ENCODE measurements at places on chromosomes 7 and 10.

DNA sequence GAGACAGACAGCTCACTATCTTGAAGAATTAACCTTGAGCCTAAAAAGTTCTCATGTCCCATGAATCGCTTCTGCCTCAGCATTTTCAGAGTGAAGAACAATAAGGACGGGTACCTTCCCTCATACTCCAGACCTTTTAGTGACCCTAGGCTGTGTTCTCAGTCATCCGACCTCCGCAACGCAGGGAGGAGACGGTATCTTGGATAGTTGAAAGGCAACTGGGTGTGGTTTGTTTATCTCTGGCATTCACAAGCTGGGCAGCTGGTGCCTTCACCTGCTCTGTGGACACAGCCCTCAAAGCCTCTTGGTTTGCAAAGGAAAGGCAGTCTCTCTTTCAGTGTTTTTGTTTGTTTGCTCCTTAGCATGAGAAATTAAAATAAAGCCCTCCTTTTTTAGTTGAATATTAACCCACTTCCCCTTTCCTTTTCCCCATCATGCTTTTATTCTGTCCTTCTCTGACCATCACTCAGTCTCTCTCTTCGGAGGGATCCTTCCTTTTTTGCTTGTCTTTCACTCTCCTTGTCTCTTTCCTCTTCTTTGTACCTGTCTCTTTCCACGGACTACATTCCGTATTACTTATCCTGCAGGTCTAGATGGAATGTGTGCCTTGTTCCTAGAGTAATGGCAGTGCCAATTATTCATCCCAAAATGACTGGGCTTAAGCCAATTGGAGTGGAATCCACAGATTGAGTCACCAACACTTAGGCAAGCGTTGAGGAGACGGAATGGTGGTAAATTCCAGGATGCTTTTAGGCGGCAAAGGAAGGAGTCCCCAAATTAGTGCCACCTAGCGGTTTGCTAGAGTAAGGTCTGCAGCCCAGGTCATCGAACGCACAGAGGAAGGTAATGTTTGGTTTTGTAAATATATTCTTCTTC lies 45.8 kb downstream of the PRR15 start:
- peak; percentile 76 for DNase-seq

DNA sequence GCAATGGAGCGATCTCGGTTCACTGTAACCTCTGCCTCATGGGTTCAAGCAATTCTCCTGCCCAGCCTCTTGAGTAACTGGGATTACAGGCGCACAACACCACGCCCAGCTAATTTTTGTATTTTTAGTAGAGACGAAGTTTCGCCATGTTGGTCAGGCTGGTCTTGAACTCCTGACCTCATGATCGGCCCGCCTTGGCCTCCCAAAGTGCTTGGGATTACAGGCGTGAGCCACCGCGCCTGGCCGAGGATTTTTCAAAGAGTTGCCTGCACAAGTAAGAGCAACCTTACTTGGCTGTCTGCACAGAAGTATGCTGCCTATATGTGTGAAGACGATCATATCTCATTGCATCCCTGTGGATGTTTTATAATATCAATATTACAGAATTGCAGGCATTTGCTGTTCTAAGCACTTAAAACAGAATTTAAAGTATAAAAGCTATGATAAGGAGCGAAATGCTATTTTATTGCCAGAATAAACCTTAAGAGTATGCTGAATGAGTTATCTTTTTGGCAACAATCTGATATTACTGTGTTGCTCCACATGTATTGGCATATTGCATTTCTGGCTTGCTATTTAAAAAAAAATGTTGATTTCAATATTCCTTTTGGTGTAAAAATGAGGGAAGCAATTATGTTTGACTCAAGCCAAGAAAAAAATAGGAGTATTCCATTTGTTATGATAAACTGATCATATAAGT lies 379.4 kb upstream of the SEMA3D start:
- DNase-seq, result no peak

GRCh38 chr7:106415433-106415832 lies 130.7 kb upstream of the NAMPT start:
- DNase-seq, result peak; percentile 49

DNA sequence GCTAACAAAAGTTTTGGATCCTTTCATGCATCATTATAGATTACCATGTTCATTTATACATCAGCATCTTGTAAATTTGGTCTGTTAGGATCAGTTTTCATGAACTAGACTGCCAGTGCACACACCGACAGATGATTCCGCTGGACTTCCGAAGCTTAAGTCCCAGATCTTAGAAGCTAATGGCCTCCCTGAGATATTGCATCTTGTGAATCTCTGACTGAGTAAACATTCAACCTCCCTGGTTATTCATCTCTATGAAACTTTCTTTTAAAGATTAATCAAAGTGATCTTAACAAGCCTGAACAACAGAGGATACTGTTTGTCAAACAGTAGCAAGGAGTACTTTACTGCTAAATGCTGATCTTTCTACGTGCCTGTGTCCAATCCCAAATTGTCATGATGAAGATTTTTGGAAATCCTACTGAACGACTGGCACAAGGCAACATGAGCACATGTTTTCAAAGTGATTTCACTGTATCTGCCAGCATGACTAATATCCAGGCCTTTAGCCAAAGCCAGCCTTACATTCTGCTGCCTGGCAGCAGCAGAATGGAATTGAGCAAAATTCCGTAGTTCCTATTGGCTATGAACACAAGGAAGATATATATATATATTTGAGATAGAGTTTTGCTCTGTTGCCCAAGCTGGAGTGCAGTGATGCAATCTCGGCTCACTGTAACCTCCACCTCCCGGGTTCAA lies 91.3 kb upstream of the ANK3 start:
- DNase-seq, result peak; percentile 92

GRCh38 chr10:114026189-114027040 lies 17.3 kb upstream of the ADRB1 start:
- no peak for DNase-seq

- DNase-seq, result peak; percentile 38
Observed at GRCh38 chr10:84179059-84179710, 5.6 kb downstream of the GPR15LG start.

DNA sequence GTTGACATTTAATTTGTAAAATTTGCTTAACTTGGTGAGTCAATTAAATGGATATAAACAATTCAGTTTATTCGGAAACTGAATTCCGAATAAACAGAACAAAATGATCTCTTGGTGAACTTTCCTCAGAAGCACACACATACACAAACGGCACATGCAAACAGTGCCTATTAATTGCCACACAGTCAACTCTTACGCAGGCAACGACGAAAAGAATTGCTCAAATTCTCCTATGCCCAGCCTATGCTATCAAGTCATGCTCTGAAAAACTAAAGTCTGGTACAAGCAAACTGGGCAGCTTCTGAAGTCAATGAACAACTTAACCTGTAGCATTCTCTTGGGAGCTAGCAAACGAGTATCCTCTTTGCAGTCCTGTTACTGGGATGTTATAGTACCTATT lies 38.8 kb upstream of the ASL start:
- no peak for DNase-seq

DNA sequence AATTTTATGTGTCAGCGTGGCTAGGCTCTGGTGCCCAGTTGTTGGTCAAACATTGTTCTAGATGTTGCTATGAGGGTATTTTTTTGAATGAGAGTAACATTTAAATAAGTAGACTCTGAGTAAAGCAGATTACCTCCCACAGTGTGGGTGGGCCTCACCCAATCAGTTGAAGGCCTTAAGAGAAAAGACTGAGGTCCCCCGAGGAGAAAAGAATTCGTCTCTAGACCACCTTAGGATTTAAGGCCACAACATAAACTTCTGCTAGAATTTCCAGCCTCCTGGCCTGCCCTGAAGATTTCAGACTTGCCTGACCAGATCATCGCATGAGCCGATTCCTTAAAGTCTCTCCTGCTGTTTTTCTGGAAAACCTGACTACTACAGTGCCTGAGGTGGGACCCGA lies 45.1 kb upstream of the SRGN start:
- no peak for DNase-seq

GRCh38 chr10:85642082-85642420 lies 724.5 kb downstream of the GRID1 start:
- DNase-seq, result no peak

DNA sequence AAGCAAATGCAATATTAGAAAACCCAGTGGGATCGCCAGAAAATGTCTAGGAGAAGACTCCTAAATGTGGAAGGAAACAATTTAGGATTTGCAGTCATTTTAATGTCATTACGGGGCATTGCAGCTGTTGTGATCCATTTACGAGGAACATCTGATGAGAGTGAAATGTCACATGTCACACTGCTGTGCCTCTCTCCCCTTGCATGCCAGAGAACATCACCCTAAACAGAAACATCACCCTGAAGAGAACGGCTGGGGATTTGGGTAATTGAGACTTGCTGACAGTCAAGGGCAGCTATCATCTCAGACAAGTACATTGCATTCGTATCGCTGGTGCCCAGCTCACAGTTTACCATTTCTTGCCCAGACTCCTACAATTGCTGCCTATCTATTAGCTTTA lies 785.7 kb upstream of the POM121L12 start:
- no peak for DNase-seq

- DNase-seq, result no peak
Observed at GRCh38 chr10:4125776-4126175, 340.8 kb upstream of the KLF6 start.

DNA sequence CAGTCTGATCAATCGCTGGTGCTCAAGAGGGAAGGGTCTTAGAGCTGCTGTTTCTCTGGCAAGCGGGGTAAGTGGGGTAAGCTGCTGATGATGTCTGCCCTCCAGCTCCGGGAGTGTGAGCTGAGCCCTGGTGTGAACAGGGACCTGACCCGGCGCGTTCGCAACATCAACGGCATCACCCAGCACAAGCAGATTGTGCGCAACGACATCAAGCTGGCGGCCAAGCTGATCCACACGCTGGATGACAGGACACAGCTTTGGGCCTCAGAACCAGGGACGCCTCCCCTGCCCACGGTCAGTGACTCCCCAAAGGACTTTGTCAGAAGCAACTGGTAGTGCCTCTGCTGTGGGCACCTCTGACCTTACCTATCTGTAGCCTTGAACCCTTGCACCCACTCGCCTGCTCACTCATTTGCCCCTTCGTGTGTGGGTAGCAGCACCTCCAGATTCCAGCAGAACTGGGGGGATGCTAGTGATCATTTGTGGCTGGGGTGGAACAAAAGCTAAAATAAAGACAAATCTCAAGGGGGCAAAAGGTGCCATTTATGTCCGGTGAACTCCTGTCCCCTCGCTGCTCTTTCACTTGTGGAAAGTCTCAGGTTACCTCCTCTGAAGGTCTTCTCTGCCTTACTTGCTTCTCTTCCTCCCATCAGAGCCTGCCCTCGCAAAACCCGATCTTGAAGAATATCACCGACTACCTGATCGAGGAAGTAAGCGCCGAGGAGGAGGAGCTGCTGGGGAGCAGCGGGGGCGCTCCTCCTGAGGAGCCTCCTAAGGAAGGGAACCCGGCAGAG lies 3.2 kb downstream of the UFSP1 start:
- DNase-seq, result no peak

DNA sequence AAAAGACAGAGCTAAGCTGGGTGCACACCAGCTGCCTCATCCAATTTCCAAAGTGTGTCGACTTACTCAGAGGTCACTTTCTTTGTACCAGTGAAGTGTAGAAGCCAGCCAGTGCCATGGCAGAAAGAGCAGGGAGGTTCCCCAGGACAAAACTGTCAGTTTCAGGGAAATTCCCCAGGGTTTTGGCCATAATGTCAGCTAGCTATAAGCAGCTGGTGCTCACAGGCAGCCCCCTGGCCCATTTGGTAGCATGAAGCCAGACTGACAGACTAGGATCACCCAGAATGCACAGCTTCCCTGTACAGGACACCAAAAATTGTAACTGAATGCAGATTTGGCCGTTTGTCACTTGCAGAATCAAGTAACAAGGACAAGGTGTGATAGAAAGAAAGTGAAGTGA lies 28.6 kb downstream of the MRPL32 start:
- DNase-seq, result no peak

DNA sequence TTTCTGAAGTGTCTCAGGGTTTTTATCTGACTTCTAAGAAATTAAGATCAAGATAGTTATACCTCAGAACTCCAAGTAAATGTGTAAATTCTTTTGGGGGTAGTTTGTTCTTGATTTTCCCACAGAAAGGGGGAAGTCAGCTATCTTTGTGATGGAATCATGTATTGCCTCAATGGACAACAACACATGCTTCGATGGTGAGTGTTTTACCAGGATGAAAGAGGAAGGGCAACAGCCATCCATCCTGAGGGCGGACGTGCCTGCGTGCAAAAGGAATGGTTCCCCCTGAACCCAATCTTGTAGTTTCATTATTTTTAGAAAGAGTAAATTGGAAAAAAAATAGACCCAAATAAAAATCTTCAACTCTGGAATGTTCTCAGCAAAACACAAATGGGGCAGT lies 67.2 kb upstream of the ZPBP start:
- DNase-seq, result no peak

- DNase-seq, result no peak
Observed at GRCh38 chr7:151895008-151895630, 18.2 kb upstream of the PRKAG2 start.

DNA sequence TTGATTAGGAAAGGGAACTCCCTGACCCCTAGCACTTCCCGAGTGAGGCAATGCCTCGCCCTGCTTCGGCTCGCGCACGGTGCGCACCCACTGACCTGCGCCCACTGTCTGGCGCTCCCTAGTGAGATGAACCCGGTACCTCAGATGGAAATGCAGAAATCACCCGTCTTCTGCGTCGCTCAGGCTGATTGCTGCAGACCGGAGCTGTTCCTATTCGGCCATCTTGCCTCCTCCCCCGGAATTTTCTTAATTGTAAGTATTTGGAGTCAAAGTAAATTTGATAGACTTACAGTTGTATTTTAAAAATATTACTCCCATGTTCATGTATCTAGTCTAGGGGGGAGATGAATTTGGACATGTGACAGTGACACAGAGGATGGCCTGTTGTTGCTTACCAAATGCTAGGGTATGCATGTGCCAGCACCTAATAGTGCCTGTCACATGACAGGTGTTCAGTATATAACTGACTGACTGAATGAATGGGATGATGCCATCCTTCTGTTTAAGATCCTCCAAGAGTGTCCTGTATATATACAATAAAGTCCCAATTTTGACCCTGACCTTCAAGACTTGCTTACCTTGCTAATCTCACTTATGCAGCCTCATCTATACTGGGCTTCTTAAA lies 42.0 kb upstream of the ICA1 start:
- DNase-seq, result no peak

GRCh38 chr10:113386005-113386404 lies 166.8 kb upstream of the HABP2 start:
- peak; percentile 17 for DNase-seq

GRCh38 chr10:132840698-132841614 lies 55.0 kb upstream of the NKX6-2 start:
- DNase-seq, result no peak

GRCh38 chr7:70621954-70622600 lies 509.9 kb upstream of the GALNT17 start:
- DNase-seq, result no peak

DNA sequence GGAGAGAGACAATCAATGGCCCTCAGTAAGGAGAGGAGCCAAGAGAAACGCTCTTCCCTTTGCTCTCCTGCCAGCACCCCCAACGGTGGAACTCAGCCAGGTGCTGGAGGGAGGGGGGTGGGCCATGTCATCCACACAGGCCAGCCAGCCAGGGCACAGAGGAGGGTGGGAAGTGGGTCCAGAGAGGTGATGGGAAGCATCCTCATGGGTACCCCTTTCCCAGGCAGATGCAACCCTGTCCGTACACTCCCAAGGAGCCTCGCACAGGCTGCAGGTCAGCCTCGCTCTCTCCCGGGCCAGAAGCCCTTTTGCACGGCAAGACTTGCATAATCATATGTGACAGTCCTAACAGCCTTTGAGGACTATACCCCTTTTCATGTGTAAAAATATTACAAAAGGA lies 142.0 kb upstream of the NAMPT start:
- no peak for DNase-seq
